ENCODE measurements at places on chromosomes 12 and 14.

DNA sequence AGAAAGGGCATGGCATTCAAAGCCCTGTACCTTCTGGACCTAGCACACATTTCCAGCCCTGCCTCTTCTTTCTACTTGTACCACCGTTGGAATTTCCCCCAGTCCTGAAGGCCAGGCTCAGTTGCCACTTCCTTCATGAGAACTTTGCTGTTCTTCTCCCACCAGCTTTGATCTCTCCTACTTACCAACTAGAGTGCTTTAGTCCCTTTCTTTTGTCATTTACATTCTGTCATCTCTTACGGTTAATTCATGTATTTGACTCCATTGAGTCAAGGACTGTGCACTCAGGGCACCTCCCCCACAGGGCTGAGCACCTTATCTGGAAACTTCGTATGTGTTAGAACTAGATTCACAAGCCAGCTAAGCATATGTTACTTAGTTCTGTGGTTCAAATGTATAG, 26.3 kb downstream of the BICDL1 start:
- DNase-seq, result peak; percentile 34

DNA sequence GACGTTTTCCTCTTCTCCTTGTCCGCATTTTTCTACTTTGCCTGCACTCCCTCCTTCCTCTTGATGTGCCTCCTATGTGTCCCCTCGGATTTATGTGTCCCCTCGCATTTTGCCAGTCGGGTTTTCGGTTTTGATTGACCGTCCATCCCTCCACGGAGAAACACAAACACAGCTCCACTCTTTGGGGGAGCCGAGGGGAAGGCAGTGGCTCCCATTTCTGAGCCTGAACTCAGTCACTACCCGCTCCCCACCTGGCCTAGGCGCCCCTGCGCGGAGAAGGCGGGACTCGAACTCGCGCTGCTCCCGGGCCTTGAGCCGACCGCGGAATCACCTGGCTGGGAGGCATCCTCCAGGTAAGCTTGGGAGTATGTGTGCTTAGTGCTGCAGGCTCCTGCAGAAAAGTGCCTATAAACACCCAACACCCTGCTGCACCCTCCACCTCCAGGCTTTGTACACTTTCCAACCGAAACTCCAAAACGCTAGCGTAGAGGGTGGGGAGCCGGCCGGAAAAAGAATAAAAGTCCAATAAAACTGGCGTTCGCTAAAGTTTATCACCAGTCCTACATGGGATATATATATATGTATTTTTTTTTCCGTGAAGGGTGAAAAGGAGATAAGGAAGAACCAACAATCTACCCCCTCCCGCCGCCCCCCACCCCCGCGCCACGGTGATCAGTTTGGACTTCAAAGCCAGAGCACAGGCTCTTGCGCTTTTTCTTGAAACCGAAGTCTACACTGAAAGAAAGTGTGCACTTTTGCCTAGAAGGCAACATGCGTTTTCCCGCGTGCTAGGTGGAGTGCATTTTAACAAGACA, 3.3 kb upstream of the CCND2 start:
- no peak for DNase-seq

GRCh38 chr12:15152868-15153267, 68.3 kb downstream of the RERG start:
- peak; percentile 23 for DNase-seq

DNA sequence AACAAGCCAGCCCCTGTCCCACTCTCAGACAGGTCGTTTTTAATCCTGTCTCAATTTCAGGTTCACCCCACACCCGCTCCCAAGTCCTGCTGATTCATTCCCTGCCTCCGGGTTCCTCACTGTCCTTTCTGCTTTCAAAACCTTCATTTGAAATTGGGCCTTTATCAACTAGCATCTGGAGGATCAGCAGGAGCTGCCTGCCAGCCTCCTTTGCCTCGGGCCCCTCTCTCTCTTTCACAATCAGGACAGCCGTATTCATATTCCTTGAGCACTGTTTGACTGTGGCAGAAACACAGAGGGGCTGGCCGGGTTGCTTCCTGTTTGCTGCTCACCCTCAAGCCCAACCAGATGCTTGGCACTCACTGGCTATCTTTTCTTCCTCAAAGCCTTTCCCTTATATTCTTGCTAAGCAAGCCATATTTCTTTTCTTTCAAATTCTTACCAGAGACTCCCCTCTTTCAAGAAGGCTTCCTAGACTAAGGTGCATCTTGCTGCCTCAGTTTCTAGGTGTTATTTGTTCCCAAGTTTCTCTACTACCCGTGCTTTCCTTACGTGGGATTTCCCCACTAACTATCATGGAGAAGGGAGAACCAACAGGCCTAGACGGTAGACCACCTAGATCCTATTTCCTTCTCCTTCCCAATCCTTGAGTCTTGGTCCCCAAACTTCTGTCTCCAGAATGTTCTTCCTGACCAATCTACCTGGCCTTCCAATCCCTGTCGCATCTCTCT, 3.0 kb downstream of the GALNT6 start:
- DNase-seq, result peak; percentile 84

DNA sequence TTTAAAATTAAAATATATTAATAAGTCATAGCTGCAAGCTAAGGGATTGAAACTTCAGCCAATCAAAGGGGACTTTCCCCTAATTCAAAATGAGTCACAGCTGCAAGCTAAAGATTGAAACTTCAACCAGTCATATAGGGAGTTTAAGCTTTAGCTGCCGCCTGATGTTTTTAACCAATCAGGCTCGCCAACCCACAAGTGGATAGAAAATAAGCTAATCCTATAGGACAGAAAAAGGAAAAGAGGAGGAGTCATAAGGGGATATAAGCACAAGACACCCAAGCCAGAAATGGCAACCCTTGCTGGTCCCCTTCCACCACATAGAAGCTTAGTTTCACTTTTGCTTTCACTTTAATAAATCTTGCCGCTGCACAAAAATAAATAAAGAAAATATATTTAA, 1154.6 kb downstream of the GALC start:
- DNase-seq, result peak; percentile 88

- DNase-seq, result no peak
Observed at GRCh38 chr12:67853204-67853603, 136.0 kb upstream of the IFNG-AS1 start.

- DNase-seq, result no peak
Observed at GRCh38 chr12:25004447-25004846, 55.5 kb upstream of the BCAT1 start.

GRCh38 chr12:91565246-91565645, 382.6 kb upstream of the DCN start:
- DNase-seq, result peak; percentile 43

DNA sequence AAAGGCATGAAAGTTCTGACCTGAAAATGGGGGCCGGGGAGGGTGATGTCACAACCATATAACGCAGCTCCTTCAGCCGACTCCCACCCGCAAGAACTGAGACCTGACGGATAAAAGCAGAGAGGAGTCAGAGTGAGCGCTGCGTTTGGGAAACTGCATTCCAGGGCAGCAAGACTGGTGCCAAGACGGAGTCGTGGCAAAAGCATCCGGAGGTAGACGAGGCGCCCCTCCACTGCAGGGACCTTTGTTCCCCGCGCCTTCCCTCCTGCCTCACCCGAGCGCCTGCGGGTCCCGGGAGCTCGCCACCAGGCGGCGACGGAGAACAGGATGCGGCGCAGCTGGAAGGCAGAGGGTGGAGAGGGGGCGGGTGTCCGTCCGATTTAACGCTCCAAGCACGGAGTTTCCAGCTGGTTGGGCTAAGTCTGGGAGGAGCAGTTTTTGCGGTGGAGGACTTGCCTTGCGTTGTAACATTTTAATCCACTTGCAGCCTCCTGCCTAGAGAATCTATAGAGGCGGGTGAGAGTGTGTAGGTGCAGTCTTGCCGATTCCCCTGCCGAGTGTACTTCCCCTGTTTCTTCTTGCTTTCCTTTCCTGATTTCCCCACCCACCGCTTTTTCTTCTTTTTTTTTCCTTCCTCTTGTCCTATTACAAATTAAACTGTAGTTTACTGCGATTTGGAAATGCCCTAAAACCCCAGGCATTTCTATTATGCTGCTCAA, 1.2 kb upstream of the CPNE8 start:
- peak; percentile 95 for DNase-seq

GRCh38 chr14:57413849-57414248, 23.5 kb downstream of the NAA30 start:
- DNase-seq, result peak; percentile 56

GRCh38 chr14:105927096-105928060, 401.0 kb downstream of the TMEM121 start:
- no peak for DNase-seq

DNA sequence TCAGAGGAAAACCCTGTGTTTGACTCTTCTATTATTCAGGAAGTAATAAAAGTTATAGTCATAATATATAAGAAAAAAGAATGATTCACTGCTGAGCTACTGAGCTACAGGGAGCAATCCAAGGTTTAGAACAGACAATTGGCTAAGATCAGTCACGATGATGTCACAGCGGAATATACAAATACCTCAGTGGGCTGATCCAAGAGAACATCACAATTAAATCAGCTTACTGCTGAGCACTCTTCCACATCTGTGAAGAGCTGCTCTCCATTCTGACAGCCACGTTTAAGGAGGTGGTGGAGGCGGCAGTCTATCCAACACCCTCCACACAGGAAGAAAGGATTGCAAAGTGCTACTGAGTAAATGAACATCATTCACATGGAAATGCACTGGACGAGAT, 271.0 kb downstream of the APAF1 start:
- DNase-seq, result no peak

Measured in OCI-M1 (cell line).